ENCODE measurements at places on chromosomes 4 and X.

GRCh38 chrX:128653524-128654060 is 601.4 kb upstream of the ACTRT1 start:
- DNase-seq = no peak

GRCh38 chr4:108129196-108129595 is 39.5 kb downstream of the LEF1 start:
- DNase-seq = no peak

DNA sequence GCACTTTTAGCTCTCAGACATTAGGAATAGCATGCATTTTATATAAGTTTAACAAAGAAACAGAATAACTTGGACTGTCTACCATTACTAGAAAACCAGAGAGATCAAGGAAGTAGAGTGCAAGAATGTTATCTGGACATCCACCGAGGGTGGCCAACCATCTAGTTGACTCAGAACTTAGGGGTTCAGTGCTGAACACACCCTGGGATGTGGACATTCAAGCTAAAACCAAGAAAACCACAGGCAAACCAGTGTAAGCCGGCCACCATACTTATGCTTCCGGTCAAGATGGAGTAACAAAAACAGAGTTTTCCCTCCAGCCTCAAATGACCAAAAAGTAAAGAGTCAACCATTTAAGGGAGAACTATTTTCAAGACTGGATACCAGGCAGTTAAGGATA is 181.4 kb upstream of the MXRA5 start:
- DNase-seq = no peak

DNA sequence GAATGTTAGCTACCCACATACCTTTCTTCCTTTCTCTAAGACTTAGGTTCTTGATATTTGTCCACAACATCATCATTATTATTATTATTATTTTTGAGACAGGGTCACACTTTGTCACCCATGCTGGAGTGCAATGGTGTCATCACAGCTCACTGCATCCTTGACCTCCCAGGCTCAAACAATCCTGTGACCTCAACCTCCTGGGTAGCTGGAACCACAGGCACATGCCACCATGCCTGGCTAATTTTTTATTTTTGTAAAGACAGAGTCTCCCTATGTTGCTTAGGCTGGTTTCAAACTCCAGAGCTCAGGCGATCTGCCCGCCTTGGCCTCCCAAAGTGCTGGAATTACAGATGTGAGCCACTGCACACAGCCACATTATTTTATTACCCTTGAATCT is 119.0 kb downstream of the CBR4 start:
- DNase-seq = no peak

DNA sequence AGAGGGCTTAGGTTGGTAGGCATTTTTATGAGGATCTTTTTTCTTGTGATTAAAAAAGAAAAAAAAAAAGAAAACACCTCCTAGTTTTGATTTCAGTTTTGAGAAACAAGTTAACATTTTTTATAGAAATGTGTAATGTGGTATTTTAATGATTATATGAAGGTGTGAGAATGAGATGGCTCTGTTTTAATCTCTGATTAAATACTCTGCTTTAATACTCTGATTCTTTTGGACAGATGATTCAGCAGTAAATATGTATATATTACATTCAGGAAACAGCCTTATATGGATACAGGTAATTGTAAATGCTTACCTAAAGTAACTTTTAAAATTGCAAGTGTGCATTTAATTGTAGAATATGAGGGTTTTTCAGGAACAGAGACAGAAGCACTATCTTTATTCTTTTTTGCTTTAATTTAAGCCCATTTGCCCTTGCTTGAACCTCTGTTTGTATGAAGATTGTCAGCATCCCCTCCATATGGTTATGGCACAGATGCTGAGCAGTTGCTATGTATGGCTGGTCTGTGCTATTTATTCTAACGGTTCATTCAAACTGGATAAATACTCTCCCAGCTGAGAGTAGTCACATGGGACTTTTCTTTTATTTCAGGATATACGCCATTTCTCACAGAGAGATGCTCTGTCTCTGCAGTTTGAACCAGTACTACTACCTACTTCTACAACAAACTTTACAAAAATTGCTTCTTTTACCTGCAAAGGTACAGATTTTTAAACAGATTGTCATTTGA is 101.0 kb upstream of the TLR2 start:
- no peak for DNase-seq

DNA sequence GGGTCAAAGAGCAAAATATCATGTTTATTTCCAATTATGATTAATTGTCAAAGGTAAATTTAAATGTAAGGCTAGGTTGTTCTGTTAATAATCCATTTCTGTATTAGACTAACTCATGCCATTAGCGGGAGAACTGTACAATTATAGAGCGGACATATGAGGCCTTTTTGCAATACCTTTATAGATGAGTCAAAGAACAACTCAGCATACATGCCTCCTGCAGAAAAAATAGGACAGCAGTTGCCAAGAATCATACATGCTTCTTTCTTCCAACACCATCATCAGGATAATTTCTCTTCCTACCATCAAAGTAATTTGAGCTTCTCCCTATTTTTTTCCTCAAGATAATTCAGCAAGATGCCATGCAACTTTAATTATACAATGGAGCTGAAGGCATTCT is 917.8 kb downstream of the ADGRL3 start:
- no peak for DNase-seq

DNA sequence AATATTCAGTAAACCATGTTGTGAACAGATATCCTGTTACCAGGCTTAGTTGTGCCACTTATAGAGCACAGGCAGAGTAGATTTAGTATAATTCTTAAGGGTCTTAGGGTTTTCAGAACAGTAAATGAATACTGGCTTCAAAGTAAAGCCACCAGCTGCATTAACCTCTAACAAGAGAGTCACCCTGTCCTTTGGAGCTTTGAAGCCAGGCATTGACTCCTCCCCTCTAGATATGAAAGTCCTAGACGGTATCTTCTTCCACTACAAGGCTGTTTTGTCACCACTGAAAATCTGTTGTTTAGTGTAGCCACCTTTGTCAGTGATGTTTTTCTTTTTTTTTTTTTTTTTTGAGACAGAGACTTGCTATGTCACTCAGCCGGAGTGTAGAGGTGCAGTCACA is 77.7 kb downstream of the ALPK1 start:
- DNase-seq = no peak

- no peak for DNase-seq
Measured at GRCh38 chr4:83272900-83273299, 11.7 kb downstream of the COQ2 start.

- DNase-seq = no peak
Measured at GRCh38 chr4:104015680-104016079, 295.9 kb upstream of the TACR3 start.

GRCh38 chr4:85736571-85736970 is 261.6 kb downstream of the ARHGAP24 start:
- DNase-seq = no peak

- no peak for DNase-seq
Measured at GRCh38 chr4:174928174-174928573, 10.0 kb downstream of the ADAM29 start.

DNA sequence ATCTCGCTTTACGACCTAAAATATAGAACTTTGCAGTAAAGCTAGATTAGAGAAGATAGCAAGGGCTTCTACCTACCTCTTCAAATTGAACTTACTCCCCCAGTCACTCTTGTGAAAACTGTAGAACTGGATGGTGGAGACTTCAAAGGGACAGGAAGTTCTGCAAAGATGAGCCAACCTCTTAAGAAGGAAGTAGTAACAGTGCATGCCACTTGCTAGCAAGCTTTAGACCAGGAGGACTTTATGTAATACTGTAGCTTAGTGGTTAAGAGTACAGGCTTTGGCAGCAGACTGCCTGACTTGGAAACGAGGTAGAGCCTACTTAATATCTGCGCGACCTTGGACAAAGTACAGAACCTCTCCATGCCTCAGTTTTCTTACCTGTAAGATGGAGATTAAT is 27.5 kb upstream of the VBP1 start:
- no peak for DNase-seq

DNA sequence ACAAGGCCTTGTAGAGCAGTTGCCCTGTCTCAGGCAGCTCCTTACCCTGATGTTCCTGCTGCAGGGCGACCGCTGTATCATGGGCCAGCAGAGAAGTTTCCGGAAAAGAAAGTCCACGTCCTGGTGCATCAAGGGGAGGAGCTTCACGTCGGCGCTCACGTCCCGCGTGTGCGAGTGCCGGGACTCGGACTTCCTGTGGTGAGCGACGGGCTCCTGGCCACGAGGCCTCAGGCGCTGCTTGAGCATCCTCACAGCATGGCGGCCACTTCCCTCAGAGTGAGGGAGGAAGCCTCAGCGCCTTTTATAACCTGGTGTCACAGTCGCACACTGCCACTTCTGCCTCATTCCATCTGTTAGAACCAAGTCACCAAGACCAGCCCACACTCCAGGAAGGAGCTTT is 225.5 kb downstream of the AFAP1 start:
- DNase-seq = no peak

DNA sequence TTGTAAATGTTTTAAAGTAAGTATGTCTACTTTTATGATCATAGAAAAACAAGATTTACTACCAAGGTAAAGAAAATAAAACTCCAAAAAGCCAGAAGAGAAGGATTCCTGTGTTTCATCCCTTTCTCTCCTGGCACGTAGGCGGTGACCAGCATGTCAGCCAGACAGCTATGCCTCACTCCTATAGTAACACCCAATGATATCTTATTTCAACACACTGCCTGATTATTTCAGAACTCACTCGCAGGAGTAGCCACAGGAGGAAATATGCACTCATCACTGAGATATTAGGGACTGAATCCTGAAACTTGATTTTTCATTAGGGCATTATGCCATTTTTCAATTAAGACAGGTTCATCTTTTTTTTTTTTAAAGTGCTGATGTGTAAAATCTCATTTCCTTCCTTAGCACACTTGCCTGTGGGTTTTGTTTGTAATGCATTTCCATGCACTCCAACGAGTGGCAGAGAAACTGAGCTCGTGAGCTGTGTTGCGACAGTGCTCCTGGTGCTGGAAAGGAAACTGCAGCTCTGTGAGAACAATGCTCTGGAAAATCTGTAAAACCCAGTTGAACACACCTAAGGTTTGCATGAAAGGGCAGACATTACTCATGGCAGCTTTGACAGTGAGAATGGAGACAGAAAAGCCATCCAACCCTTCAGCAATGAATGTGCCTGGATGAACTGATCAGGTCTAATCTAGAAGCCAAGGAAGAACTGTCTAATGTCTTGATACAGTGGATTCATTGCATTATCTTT is 18.2 kb downstream of the RAI2 start:
- no peak for DNase-seq

- no peak for DNase-seq
Measured at GRCh38 chrX:19658030-19658429, 142.7 kb upstream of the MAP3K15 start.

DNA sequence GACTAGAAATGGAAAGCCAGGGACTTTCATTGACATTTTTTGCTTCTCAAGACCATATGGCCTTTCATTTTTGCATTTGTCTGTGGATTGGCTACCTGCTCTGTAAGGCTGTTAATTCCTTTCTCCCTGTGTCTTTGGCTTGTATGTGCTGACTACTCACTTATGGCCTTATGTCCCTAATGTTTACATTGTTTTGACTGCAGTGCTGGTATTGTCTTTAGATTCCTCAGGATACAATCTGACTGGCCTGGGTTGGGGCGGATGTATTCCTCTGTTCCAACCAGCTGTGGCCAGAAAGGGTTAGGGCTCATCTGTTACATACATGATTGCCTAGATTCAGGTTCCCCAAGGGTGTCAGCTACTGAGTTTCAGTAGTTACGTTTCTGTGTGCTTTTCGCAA is 108.1 kb downstream of the RAPGEF2 start:
- no peak for DNase-seq

GRCh38 chr4:175705407-175705806 is 106.7 kb downstream of the GPM6A start:
- no peak for DNase-seq

GRCh38 chr4:8328456-8328855 is 58.9 kb downstream of the HTRA3 start:
- DNase-seq = no peak

DNA sequence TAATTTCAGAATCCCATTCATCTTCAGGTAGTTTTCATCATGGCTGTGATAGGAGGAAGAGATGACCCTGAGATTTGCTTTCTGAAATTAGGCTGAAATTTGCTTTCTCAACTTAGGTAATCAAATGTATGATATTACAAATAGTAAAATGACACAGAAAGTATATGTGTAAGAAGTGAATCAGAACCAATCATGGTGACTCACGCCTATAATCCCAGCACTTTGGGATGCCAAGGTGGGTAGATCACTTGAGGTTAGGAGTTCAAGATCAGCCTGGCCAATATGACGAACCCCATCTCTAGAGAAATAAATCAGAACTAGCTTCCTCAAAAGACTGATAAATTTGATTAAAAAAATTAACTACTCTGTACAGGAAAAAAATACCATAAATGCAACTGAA is 555.4 kb downstream of the STPG2 start:
- DNase-seq = no peak

DNA sequence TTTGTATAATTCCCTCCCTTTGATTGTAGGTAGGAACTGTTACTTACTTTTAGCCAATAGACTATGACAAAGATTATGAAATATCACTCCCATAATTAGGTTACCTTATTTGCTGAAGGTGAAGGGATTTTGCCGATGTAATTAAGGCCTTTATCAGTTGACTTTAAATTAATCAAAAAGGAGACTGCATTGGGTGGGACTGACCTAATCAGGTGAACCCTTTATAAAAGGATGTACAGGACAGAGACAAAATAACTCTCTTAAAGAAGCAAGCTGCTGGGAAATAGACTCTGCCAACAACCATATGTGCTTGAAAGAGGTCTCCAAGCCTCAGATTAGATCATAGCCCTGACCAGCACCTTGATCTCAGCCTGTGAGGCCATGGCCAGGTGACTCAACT is 167.6 kb downstream of the SOX3 start:
- DNase-seq = no peak

DNA sequence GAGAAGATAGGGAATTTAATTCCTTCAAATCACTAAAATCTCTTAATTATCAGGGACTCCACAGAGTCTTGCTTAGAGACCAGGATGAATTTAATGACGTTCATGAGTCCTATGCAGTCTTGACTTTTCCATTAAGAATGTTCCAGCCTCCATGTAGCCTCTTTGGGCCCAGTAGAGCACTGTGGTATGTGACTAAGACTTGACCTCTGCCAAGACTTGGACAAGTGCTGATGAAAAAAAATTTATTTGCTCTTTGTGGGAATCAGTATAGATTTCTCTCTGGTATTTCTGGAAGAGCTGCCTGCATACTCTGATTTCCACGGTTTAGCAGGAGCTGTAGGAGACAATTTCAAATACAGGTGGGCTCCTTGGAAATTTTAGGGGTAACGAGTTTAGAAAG is 40.6 kb downstream of the CHRDL1 start:
- DNase-seq = no peak

DNA sequence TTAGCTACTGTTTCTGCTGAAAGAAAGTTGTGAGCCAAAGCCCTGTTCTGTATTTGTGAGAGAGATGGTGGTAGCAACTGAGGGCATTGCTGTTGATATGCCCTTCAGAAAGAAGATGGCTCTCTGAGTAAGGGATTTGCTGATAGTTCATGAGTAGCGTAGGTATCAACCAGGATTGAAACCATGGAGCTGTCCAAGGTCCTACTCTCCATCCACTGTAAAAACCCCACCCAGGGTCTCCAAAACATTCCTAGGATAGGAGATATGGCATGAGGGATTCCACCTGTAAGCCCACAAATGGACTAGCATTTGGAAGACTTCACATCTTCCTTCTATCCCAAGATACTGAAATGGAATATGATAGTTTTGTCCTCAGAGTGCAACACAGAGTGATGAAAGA is 277.1 kb upstream of the PRKX start:
- DNase-seq = no peak

- DNase-seq = no peak
Measured at GRCh38 chrX:48606091-48606490, 8.8 kb downstream of the WDR13 start.

GRCh38 chr4:100017637-100018310 is 67.7 kb upstream of the H2AZ1 start:
- no peak for DNase-seq

- DNase-seq = peak; percentile 2
Measured at GRCh38 chr4:139987502-139987850, 166.5 kb downstream of the MAML3 start.

Measured in stimulated activated CD8-positive, alpha-beta memory T cell treated with anti-CD3 and anti-CD28 coated beads, Interleukin-15, amount 100 ng/mL, for 48 hours (primary cell).